ENCODE measurements at places on chromosomes 16 and 17.

DNA sequence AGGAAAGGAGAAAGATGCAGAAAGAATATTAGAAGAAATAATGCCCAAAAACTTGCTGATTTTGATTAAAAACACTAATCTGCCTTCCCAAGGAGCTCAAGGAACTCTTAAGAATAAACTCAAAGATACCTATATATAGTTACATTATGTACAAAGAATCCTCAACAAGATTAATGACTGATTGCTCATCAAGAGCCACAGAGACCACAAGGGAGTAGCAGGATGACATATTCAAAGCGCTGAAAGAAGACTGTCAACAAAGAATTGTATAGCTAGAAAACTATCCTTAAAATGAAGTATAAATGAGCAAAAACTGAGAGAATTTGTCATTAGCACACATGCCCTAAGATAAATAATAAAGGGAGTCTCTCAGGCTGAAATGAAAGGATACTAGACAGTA, 6.2 kb downstream of the LPCAT2 start:
- no peaks in the 10 kb centered on the region for H3K4me1 ChIP-seq
- no peak overlapping the region for H3K4me3 ChIP-seq
- no peaks in the 10 kb centered on the region for H3K27me3 ChIP-seq

GRCh38 chr16:894841-895240, 75.9 kb downstream of the LMF1 start:
- H3K4me1 ChIP-seq, result no peaks in the 10 kb centered on the region
- no peak for DNase-seq
- H3K36me3 ChIP-seq, result peaks cover 13% of the 10 kb centered on the region
- H3K27ac ChIP-seq, result no peak overlapping the region

DNA sequence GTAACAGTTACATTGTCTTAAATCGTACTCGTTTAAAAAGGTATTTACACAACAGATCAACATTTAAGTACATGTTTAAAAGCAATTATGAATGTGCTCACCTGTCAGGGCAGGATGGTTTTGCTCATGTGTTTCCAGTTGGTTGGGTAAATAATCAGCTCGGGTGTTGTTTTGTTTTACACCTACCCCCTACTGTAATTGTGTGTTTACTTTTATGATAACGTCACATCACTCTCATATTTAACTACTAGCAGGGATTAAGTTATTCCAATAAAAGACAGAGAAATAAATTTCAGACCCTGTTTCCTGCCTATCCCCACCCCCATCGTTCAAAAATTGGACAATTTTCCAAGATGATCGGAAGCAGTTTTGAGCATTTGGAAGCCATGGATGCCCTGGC, 390.2 kb downstream of the SEC14L1 start:
- no peaks in the 10 kb centered on the region for H3K27me3 ChIP-seq
- H3K4me3 ChIP-seq, result no peak overlapping the region
- peaks cover 12% of the 10 kb centered on the region for H3K4me1 ChIP-seq
- no peaks in the 10 kb centered on the region for H3K36me3 ChIP-seq

- no peaks in the 10 kb centered on the region for H3K4me1 ChIP-seq
- no peaks in the 10 kb centered on the region for H3K27me3 ChIP-seq
- no peaks in the 10 kb centered on the region for H3K36me3 ChIP-seq
- H3K4me3 ChIP-seq, result no peak overlapping the region
- H3K27ac ChIP-seq, result no peak overlapping the region
- no peak for DNase-seq
These were observed 41.8 kb upstream of the CDH8 start for GRCh38 chr16:62077998-62078397.

- H3K4me3 ChIP-seq, result no peak overlapping the region
- DNase-seq, result no peak
- no peak overlapping the region for H3K27ac ChIP-seq
- H3K36me3 ChIP-seq, result no peaks in the 10 kb centered on the region
- H3K4me1 ChIP-seq, result no peaks in the 10 kb centered on the region
- H3K27me3 ChIP-seq, result no peaks in the 10 kb centered on the region
These were observed 310.7 kb upstream of the CCL2 start for GRCh38 chr17:33944412-33944811.

- peak overlapping the region; percentile 92 for H3K4me3 ChIP-seq
- DNase-seq, result no peak
- H3K27me3 ChIP-seq, result no peaks in the 10 kb centered on the region
- peaks cover 12% of the 10 kb centered on the region for H3K4me1 ChIP-seq
- H3K36me3 ChIP-seq, result peaks cover 6% of the 10 kb centered on the region
These were observed 933 bp upstream of the ATXN7L3 start for GRCh38 chr17:44200478-44201155.
